ENCODE measurements at places on chromosomes 2 and 18.
A peak's percentile ranks its signal among the peaks of the same experiment; 100 is the strongest.

DNA sequence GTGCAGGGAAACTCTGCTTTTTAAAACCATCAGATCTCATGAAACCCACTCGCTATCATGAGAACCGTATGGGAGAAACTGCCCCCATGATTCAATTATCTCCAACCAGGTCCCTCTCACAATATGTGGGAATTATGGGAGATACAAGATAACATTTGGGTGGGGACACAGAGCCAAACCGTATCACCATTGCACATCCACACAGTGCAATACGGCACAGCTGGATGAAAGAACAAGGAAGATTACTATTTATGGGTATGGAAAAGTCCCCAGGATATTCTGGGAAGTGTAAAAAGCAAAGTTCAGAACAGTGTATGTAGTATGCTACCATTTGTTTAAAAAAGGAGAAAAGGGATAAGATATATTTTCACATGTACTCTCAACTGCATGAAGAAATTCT lies 290.1 kb downstream of the PIK3C3 start:
- DNase-seq: no peak

DNA sequence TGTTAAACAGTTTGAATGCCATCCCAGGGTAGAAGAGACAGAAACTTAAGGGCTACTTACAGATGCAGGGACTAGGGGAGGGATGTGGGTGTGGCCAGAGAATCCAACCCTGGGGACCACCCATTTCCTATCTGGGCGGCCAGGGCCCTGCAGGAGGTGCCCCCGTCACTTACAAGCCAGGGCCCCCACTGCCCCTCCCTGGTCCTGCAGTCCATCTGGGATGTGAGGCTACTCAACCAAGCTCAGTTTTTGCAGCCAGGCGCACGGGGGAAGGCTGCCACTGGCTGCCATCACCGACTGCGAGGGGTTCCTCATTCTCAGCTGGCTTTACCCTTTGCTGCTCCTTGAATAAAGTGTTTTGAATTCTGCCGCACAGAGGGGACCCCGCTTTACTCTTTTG lies 42.1 kb downstream of the RRM2 start:
- DNase-seq: no peak

DNA sequence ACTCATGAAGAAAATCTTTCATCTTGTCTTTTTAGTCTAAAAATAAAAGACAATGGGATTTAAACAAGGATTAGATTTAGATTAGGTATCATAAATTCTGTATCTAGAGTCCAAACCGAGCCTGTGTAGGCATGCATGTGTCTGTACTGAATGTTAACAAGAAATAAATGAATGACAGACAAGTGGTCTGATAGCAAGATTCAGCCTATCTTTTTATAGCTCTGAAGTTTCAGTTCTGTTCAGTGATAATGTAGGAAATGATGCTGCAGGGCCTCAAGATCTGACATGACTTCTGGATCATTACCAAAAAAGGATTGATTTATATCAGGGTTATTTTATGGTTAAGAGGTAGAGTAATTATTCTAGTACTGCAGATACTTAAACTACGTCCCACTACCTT lies 137.0 kb upstream of the ATP5MC3 start:
- DNase-seq: no peak

DNA sequence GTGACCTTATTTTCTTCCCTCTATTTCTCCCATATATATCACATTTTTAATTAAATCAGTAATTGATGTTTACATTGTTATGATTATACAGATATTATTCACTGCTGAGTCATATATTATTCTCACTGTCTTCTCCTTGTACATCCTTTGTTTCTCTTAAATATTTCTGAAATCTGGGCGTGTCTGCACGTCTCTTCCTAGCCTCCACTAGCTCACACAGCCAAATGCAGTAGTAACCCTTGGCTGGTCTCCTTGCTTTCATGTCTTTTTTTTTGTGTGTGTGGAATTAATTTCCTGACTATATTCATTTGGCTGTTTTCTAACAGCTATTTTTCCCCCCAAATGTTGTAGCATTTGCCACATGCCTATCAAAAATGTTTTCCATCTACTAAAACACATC lies 15.8 kb downstream of the CCNYL1 start:
- no peak for DNase-seq

DNA sequence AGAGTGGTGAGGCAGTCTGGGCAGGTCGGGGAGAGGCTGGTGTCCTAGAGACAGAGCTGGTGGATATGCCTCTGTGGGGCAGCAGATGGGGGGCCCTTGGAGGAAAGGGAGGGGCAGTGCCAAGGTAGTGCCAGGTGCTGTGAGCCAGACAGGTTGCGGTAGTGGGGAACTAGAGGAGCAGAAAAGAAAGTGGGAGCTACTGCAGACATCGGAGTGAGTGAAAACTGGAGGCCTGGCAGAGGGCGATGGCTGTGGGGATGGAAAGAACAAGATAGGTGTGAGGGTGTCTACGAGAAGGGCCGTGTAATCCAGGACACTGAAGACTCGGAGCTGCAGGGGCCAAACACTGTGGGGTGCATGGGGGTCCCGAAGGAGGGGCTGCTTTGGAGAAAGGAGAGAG lies 21.7 kb downstream of the C1QL2 start:
- DNase-seq: no peak

GRCh38 chr2:11720752-11721151 lies 25.7 kb upstream of the LPIN1 start:
- no peak for DNase-seq

GRCh38 chr2:216142540-216142939 lies 33.4 kb downstream of the XRCC5 start:
- no peak for DNase-seq

- no peak for DNase-seq
These were observed 687.2 kb downstream of the RNF144A start for GRCh38 chr2:7604456-7604855.

GRCh38 chr2:236663287-236664101 lies 93.9 kb downstream of the ACKR3 start:
- no peak for DNase-seq

DNA sequence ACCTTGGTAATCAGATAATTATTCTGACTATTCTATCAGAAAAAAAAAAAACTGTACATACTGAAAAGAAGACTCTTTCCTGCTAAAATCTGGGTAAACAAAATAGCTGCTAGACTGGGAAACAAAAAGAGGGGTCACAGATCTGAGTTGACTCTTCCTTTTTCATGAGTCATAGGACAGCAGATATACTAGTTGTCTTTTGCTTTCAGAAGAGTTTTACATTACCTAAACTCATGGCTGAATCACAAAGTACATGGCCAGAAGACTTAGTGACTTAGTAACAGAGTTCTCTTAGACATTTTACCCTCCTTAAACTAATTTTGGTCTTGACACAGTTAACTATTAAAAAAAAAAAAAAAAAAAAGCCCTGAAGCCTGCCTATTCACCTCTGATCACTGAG lies 834.0 kb upstream of the FSHR start:
- DNase-seq: no peak

- no peak for DNase-seq
These were observed 5.8 kb downstream of the DRC1 start for GRCh38 chr2:26407526-26407925.

DNA sequence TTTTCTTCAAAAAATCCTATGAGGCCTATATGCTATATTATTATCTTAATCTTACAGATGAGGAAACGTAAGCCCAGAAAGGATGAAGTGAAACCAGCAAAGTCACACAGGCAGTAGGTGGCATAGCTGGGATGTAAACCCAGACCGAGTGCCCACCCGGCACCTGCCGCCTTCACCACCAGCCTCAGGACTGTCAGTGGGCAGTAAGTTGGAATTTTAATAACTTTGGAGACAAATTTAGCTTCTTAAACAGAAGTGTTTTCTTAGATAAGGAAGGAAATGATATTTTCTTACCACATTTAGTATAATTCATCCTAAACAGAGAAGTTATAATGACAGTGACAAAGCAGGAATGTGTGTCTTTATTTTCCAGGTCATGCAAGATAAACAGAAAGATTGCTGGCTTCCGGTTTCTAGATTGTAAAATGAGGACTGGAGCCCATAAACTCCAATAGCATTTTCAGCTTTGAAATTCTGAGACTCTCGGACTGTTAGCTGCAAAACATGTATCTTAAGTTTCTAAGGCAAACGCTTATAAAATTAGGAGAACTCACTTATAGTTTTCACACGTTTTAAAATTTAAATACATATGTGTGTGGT lies 59.3 kb downstream of the CD8B2 start:
- DNase-seq: no peak

DNA sequence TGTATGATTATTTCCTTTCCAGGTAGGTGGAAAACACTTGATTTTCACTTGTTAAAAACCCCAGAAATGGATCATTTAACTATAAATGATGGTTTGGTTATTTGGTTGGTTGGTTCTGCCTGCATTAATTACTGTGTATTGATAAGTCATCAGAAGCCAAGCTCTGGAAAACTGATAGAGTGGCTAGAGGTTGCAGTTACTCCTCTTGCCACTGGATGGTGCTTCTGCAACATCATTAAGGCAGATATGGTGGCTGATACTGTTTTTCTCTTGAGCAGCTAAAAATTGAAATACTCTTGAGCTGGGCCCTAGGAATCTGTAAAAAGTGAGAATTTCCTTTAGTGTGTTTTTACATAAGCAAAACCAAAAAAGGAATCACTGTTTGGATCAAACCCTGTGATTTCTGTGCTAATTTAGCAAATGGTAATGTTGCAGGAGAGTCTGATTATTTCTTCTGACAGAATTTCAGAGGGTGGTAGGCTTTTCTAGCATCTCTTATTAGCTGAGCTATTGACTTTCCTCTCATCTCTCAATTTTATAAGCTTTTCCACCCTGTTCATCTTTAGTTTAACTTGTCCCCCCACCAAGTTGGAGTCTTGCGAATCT lies 54.3 kb downstream of the RAB10 start:
- DNase-seq: no peak

GRCh38 chr2:9779596-9780264 lies 63.5 kb upstream of the TAF1B start:
- no peak for DNase-seq

DNA sequence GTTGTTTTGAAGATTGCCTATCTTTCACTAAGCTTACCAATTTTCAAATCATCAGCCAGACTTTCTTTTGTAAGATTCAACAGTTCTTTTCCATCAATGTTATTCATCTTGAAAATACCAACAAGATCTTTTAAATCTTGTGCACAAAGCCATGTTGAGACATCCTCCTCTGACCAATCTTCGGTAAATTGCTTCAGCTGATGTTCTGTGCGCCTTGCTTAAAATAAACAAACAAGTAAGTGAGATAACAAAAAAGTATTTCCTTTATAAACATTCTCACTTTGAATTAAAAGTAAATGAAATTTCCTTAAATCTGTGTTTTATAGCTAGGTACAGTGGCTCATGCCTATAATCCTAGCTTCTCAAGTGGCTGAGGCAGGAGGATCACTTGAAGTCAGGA lies 30.3 kb downstream of the WDSUB1 start:
- no peak for DNase-seq

DNA sequence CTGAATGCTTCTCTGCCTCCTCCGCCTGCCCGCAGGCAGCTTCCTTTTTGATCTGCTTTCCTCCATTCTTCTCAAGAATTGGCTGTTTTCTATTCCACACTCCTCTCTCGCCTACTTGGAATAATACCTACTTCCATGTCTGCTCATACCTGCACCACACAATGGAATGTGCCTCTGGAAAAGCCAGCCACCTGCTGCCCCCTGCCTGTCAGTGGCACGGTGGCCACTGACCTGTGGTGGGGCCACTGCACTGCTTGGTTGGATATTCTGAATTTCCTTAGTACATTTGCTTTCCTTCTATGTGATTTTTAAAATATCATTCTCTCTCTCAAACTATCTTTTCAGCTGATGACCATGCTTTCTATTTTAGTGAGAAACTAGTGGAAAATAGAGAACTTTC lies 406.9 kb downstream of the DCDC2C start:
- DNase-seq: no peak

DNA sequence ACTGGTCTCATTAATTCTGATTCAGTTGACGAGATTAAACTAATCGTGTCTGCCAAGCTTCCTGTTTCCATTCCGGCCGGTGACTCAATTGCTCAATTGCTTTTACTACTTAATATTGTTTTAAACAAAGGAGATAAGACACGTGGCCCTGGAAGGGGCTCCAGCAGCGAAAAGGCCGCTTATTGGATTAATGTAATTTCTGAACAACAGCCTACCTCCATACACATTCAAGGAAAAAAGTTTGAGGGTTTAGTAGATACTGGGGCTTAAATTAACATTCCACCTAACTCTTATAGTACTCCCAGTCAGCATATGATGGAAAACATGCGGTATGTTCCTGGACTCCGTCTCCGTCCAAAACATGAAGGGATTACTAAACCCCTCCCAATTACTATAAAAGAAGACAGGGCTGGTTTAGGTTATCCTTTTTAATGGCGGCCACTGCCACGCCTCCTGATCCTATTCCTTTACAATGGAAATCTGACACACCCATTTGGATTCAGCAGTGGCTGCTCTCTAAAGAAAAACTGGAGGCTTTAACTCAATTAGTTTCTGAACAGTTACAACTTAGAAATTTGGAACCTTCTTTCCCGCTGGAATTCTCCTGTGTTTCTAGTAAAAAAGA lies 27.1 kb downstream of the VPS54 start:
- DNase-seq: no peak

GRCh38 chr2:61460163-61460562 lies 10.7 kb downstream of the USP34 start:
- DNase-seq: no peak

DNA sequence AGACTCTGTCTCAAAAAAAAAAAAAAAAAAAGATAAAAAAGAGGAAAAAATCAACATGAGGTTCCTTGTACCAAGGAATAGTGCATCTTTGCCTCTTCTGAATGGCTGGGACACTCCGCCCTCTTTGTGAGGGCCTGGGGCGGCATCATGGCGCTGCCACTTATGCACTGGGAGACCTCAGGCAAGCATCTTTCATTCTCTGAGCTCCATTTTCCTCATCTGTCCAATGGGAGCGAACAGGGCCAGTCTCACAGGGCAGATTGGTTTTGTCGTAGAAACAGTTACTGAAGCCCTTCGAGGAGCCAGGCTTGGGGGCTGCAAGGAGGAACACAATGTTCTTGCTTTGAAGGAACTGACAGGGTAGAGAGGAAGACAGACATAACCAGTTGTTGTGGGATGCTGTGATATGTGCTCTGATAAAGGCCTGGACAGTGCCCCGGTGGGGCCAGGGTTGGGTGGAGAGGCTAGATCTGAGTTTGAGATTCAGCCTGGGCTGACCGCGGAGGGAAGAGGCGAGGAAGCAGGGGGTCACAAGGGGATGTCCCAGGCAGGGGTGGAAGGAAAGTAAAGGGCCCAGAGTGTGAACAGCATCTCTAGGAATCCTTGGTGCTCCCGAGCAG lies 14.1 kb downstream of the ZFP36L2 start:
- DNase-seq: no peak

- no peak for DNase-seq
These were observed 215.4 kb upstream of the OSR1 start for GRCh38 chr2:19573784-19574183.

GRCh38 chr2:62197925-62198633 lies 2.2 kb downstream of the B3GNT2 start:
- no peak for DNase-seq

- DNase-seq: peak; percentile 96
These were observed 2.9 kb upstream of the NEURL3 start for GRCh38 chr2:96507957-96508520.

GRCh38 chr2:10532638-10533101 lies 84.5 kb upstream of the ODC1 start:
- no peak for DNase-seq
